ENCODE measurements at places on chromosomes 16 and 17. TPM values are rescaled to one million over a fixed set of nuclear protein-coding genes. Genes with fewer than 3 reads are reported as not detected.

DNA sequence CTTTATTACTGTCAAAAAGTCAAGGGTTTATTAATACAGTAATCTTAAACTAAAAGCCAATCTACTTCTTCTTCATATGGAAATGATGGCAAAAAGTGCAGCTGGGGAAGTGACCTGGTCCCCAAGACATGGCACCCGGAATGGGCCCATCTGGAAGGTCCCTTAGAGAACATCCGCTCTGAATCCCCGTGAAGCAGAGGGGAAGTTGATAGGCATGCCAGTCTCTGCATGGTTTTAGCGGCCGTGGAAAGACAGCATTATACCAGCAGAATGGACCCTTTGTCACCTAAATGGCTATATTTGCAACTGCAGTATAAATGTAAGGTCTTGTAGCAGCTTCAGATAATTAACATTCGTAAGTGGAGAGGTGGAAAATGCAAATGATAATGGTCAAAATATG lies 32.4 kb downstream of the COTL1 start:
- DNase-seq = no peak

- peak; percentile 54 for DNase-seq
These were observed 24.0 kb downstream of the METRNL start for GRCh38 chr17:83103200-83103942.

GRCh38 chr16:88744577-88745521 lies 38.5 kb downstream of the CTU2 start:
- DNase-seq = peak; percentile 42

- DNase-seq = no peak
These were observed 178.3 kb downstream of the MAP2K6 start for GRCh38 chr17:69592692-69593350.

- no peak for DNase-seq
These were observed 11.0 kb downstream of the GPRC5C start for GRCh38 chr17:74442670-74443515.

DNA sequence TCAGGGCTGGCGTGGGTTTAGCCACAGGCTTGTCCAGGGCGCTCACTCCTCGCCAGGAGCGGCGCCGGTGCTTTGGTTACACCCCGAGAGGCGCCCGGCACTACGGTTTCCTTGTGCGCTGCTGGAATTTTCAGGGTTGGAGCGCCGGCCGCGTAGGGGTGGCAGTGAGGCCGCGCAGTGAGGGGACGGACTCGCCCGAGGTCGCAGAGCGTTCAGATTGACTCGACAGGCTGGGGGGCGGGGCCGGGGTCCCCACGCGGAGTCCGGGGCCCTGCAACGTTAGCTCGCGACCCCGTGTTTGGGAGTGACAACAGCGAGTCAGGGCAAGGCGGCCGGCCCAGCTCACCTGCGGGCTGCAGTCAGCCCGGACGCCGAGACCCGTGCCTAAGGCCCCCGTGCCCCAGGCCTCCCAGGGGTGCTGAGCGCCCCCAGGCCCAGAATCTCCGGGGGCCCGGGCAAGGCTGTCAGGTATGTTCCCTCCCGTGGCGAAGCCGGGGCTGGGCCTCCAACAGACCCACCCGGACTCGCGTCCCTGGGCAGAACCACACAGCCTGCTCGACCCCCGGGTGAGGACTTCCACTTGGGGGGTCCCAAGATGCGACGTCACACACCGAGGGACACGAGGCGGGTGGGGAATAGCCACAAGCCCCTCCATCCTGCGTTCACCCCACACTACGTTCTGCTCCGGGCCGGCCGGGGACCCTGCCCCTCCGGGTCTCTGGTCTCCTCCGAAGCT lies 1.3 kb upstream of the ACTG1 start:
- peak; percentile 85 for DNase-seq

DNA sequence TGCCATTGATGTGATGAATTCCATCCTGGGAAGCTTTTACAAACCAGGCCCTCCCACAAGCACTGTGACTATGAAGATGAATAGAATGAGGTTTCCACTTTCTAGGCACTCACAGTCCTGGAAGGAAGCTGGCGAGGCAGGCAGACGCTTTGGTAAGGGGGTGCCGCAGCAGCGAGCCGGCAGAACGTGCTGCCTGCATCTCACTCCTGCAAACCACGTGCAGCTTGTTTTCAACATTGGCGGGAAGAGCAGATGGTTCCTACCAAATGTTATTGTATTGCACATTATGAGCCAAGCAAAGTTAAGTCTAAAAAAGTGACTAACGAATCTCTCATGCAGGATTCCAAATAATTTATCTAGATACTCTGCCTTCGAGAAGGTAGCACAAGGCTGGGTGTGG lies 3.7 kb upstream of the DNAI2 start:
- DNase-seq = no peak

- DNase-seq = no peak
These were observed 69.4 kb downstream of the ZDHHC7 start for GRCh38 chr16:84941921-84942320.

GRCh38 chr16:50472472-50472871 lies 75.7 kb upstream of the NKD1 start:
- no peak for DNase-seq

GRCh38 chr16:81449899-81450608 lies 5.4 kb downstream of the CMIP start:
- no peak for DNase-seq

DNA sequence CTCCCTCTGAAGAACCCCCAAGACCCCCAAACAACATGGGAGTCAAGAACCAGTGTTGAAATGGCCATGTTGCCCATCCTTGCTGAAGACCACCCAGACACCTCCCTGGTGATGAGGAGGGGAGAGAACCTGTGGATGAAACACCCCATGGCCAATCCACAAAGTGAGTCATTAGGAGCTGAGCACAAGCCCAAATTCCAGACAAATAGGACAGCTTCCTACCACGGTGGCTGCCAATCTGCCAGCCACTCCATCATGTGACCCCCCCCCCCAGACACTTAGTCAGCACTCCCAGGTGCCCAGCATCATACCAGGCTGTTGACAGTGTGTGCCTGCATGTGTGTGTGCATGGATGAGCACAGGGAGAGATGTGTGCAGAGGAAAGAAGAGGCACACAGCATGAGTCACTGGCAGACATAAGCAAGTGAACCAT lies 26.4 kb upstream of the RPL38 start:
- DNase-seq = no peak

GRCh38 chr17:70370816-70371215 lies 201.5 kb downstream of the KCNJ2 start:
- DNase-seq = no peak

GRCh38 chr16:86133847-86134375 lies 234.9 kb downstream of the IRF8 start:
- no peak for DNase-seq

HOXB4 gene
- 4.8 TPM for total RNA-seq

SLC4A1 gene
- not detected for total RNA-seq

PCYT2 gene
- total RNA-seq = 88.5 TPM

EXOSC6 gene
- total RNA-seq = 33.4 TPM

ST6GALNAC1 gene
- total RNA-seq = 0.21 TPM

ASPHD1 gene
- total RNA-seq = 4.0 TPM

TP53TG3F gene
- not detected for total RNA-seq

PDILT gene
- not detected for total RNA-seq

Measured in myocyte (in vitro differentiated cells).